ENCODE measurements at places on chromosomes 1 and 21.

- DNase-seq = no peak
Measured at GRCh38 chr21:28196981-28197380, 795.7 kb downstream of the LTN1 start.

DNA sequence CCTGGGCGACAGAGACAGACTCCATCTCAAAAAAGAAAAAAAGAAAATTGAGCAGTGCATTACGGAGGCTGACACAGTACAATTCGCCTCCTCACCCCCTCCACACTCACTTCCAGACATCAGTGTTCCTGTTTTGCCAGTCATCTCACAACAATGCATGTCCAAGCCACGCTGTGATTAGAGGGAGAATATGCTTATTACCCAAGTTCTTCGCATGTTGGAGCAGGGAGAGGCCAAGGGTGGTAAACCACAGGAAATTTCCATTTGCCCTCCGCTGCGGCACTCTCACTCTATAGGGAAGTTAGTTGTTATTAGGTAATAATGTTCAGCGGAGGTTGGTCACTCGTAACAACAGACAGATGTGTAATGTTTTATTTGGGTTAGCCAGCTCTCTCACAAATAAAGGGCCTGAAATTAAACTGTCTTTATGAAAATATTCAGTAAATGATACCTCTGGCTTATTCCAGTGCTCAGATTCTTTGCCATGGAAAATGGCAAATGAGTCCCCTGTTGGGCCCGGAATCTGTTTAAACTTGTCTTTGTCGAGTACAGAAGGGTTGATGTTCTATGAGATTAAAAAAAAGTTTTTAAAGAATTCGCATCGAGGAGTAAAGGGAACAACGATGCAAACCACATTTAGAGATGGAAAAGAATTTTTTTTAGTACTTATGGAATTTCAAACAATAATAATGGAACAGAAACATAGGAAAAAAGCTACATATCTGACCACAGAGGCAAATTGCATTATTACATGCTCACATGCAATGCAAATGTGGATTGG lies 33.1 kb downstream of the KCNJ15 start:
- DNase-seq = no peak

GRCh38 chr1:29121516-29121935 lies 2.2 kb downstream of the TMEM200B start:
- DNase-seq = peak; percentile 55

DNA sequence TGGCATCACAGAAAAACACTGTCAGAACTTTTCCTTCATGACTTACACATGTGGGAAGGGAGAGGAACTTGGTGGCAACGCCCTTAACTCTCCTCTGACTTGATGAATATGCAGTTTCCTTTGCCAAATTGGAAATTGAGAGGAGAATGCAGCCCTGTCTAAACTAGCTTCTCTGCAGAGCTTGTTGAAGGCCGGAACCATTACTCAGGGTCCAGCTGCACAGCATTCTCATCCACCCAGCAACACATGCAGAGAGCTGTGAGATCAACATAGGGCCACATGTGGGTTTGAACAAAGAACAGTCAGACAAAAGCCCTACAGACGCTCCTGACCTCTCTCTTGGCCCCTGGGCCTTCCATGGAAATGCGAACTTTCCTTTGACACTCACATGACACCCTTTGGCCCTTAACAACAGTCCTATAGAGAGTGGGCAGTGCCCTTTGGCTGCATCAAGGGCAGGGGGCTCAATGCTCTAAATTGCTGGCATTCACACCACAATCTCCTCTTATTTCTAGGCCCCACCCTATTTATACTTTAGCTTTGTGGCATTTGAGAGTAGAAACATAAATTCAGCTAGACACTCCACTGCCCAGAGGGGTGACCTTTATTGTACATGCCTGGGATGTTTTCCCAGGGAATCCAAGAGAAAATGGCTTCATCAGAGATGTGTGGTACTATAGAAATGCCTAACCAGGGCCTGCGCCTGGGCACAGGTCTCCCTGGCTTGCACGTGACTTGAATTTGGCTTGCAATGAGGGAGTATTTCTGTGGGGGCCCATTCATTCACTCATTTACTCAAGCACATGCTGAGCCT lies 64.4 kb downstream of the CDC7 start:
- no peak for DNase-seq

All from GM20000 (cell line).